ENCODE measurements at places on chromosomes 2 and 18.

- no peak for DNase-seq
Observed at GRCh38 chr18:77749089-77749488, 499.4 kb downstream of the GALR1 start.

DNA sequence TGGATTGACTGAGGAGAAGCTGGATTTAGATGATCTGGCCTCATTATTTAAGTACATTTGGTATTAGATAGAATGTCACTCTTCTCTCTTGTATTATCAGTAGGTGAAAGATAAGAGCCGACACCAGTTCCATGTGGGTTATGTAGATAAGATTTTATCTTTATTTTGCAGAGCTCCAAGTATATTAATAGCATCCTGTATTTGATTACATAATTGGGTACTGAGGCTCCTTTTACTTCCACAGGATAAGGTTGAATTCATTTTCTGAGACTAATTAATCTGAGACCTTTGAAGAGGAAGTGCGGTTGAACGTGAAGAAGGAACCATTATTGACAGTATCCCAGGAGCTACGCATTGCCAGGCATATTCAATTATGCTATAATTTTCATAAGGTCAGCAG lies 32.8 kb upstream of the CD226 start:
- DNase-seq = no peak

- no peak for DNase-seq
Observed at GRCh38 chr2:159153463-159153862, 133.0 kb downstream of the WDSUB1 start.

- DNase-seq = no peak
Observed at GRCh38 chr2:236464140-236464539, 105.5 kb upstream of the ACKR3 start.

DNA sequence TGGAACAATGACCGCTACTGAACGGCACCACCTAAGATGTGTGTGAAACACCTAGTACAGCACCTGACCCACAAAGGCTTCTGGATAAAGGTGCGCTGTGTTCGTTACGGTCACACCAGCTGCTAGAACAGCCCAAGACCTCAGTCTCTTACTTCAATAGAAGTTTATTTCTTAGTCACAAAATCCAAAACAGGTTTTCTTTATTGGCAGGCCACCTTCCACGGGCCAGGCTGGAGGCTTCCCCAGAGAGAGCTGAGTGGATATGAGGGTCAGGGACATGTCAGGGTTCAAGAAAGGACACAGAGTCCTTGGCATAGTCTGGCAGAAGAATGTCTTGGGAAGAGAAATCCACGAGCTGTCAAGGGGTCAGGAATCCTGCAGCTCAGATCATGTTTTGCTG lies 92.2 kb downstream of the COL6A3 start:
- DNase-seq = no peak

GRCh38 chr2:148971547-148971946 lies 67.0 kb upstream of the LYPD6B start:
- DNase-seq = no peak

DNA sequence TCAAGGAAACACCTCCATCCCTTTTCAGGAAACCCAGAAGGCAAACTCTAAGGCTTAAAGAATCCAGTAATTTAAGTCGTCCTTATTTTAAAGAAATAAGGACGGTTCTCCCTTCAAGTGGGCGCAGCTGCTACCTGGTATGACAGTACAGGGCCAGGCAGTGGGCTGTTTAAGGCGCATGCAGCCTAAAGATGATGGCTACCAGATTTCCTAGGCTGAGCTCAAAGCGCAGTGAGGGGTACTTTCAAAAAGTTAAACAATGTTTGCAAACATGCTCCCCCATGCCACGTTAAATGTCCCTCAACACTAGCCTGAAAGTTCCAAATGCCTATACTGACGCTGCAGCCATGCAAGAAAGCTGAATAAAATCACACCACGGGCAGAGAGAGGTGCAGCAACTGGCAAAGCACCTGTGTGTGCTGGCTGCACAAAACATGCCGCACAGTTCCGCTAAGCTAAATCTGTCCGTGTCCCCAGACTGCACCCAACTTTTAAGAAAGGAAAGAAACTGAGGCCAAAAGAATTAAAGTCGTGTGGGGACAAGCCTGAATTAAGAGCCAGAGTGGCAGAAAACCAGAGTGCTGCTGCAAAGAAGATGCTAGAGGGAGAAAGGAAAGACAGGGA lies 583 bp downstream of the HIBCH start:
- no peak for DNase-seq

DNA sequence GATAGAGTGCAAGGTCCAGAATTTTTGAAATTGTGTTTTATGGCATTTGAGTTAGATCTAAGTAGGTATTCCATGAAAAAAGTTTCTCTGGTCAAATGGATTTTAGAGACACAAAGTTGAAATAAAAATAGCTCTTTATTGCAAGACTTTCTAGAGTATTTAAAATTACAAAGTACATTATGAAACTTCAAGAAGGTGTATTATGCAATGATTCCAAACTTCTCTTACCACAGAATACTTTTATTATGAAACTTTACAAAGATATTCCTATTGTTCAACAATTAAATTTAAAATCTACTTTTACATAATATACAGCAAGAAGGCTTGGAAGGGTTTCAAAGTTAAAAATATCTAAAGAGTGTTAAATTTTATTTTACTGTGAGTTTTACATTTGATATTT lies 65.9 kb downstream of the CALCRL start:
- no peak for DNase-seq

- DNase-seq = no peak
Observed at GRCh38 chr2:119011162-119011909, 69.3 kb downstream of the MARCO start.

DNA sequence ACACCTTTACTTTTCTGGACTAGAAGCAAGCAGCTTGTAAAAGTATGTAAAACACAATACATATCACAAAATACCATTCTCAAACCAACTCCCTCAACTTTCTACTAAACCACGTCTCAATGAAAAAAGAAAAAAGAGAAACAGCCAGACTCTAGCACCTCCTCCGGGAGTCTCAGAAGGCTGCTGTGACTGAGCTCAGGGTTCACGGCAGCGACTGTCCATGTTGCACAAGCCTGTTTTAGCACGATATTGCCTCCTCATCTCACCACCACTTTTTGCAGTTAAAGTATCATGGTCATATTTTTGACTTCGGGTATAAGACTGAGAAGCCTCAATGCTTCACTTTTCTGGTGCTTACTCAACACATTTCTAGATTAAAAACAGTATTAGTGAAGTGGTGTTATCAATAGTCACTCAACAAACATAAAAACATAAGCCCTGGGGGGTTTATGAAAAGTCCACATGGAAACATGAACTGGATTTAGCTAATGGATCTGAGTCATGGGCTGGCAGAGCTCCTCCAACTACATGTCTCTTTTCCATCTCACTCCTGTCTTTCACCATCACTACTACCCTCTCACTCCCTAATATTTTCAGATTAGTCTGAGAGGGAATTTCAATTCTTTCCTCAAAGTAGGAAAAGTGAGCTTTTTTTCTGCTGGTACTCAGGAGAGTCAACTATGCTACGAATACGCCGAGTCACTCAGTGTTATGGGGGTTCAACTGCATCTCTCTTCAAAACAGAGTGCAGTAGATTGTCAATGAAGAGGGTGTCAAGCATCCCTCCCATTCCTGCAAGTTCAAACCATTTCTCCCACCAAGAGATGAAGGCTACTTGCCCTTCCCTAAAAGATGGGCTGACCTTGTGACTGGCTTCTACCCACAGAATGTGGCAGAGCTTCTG lies 113.7 kb downstream of the OSR1 start:
- no peak for DNase-seq

GRCh38 chr2:63093502-63093901 lies 42.9 kb downstream of the OTX1 start:
- no peak for DNase-seq

GRCh38 chr18:58953627-58954026 lies 89.0 kb downstream of the ZNF532 start:
- no peak for DNase-seq

- DNase-seq = no peak
Observed at GRCh38 chr2:202721621-202722020, 86.9 kb downstream of the FAM117B start.

GRCh38 chr2:157173740-157174184 lies 83.7 kb upstream of the GALNT5 start:
- no peak for DNase-seq

DNA sequence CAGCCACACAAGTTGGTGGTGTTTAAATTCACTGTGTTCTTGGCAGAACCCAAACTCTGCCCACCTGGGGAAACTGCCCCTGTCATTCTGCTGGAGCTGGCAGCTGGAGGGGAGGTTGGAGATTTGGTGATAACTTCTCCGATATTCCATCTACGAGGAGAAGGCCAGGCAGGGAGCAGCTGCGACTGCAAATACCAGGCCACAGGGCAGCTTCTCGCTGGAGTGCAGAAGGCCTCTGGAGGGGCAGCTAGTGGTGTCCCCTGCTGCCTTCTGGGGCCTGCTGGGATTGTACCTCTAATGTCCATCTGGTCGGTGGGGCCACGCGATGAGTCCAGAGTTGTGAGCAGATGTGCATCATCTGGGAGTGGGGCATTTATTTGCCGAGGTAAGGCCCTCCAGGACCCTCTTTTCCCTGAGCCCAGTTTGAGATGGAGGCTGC lies 98.9 kb downstream of the ACKR3 start:
- DNase-seq = no peak

DNA sequence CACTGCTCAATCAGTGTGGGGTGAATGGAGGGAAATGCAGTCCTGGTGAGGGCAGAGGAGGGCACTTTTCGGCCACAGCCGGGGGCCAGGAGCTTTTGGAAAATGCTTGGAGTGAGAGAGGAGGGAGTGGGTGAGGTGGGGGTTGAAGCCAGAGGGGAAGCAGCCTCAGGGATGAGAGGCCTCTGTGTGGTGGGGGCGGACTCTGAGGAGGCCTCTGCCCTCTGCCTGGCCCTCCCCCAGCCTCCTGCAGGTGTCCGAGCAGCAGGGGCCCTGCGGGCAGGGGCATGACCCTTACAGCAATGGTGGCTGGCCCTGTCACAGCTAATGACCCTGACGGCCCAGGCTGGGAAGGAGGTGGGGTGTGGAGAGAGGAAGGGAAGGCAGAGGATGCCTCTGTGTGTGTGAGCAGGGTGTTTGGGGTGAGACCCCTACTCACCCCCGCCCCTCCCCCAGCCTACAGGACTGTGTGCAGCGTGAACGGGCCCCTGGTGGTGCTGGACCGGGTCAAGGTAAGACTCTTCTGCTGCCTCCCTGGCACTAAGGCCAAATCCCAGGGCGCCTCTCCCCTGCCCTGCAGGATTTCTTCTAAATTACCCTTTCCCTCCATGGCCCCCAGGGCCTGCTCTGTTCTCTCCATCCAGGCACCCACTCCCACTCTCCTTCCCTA lies 7.6 kb downstream of the ATP6V1B1 start:
- no peak for DNase-seq

All from activated CD8-positive, alpha-beta memory T cell treated with anti-CD3 and anti-CD28 coated beads for 1 hour (primary cell).